ENCODE measurements at places on chromosomes 3 and 15.

- DNase-seq, result no peak
Observed at GRCh38 chr3:156429125-156429524, 125.8 kb downstream of the SSR3 start.

DNA sequence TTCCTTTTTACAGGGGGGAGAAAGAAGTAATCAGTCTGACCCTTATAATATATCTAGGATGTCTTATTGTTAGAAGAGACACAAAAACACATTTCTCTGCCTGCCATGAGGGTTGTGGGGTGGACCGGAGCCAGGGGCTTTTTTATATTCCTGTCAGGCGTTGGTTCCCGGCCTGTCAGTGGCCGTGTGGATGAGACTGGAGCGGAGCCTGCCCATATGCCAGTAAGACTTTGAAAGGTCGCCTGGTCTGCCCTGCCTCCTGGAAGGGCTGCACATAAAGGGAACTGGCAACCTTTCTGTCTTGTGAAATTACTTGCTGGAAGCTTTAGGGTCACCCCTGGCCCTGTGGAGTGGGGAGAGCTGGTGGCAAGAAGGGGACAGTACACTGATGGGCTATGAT is 34.7 kb downstream of the MAP3K13 start:
- no peak for DNase-seq

GRCh38 chr3:61422945-61423673 is 138.3 kb upstream of the PTPRG start:
- DNase-seq, result no peak

- no peak for DNase-seq
Observed at GRCh38 chr3:155078711-155079467, 1.2 kb upstream of the MME start.

- DNase-seq, result no peak
Observed at GRCh38 chr15:52520421-52520820, 8.3 kb downstream of the MYO5A start.

DNA sequence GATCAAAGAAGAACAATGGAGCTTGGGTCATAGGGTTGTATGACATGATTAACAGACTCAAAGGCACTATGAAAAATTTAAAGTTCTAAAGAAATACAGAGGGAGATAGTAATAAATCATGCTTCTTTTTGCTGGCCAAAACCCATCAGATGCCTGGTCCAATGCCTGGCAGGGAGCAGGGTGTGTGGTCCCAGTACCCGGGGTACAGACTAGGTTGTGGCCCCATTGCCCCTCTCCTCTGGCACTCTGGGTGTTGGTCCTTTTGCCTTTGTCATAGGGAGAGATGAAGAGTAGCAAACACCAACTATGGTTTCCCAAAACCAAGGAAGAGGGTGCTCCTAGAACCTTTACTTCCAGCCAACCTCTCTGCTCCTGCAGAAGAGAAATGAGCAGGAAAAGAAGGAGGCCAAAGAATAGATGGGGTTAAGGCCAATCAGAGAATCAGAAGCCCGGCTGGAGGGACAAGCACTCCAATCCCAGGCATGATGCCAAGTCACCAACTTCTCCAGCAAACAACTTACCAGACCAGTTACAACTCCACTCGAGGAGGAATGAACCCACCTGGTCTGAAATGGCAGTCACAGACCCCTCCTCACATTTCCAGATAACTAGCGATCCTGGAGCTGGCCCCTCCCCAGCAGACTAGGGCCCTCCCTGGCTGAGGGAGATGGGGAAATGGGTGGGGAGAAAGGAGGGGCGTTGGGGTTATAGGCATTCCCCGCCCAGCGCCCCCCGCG is 1.8 kb downstream of the IGDCC3 start:
- no peak for DNase-seq

Data from activated CD8-positive, alpha-beta memory T cell treated with anti-CD3 and anti-CD28 coated beads for 1 hour (primary cell).